M059J (cell line): ENCODE measurements at places on chromosomes 7 and 10.

DNA sequence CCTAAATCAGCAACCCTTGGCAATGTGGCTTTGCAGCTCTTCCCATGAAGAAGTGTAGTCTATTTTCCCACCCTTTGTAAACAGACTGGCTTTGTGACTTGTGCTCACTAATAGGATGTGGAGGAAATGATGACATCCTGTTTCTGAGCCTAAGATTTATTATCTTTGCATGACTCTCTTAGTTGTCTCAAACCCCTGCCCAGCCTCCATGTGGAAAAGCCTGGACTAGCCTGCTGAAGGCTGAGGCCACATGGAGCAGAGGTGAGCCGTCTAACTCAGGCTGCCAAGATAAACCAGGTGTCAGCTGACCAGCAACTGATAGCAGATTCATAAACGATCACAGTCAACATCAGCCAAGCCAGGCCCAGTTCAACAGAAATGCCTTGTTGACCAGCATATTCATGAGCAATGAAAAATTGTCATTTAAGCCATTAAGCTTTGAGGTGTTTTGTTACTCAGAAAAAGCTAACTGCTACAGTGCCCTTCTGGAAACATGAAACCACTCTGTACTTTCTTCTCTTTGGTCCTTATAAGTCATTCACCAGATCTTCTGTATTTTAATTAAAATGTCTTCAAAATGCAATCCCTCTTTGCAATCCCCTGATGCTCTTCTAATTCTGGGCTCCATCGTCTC lies 586.3 kb upstream of the ANKRD30A start:
- peak; percentile 86 for DNase-seq

DNA sequence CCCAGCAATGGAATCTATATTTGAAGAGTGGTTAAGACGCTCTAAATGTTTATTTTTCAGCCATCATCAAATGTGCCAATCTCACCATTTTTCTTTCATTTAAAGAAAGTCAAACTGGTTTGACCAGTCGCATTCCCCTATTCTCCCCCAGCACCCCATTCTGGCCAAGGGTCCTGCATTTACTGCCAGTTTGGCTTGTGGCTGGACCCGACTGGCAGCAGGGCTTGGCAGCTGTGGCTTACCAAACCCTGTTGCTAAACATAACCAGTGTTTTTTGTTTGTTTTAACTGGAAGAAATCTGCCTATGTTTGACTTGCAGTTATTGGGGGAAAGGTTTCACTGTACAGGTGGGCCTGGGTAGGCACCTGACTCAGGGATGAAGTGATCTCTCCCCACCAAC lies 116.3 kb downstream of the CYP26A1 start:
- DNase-seq = no peak

GRCh38 chr10:1074052-1074747 lies 18.0 kb downstream of the WDR37 start:
- DNase-seq = no peak

DNA sequence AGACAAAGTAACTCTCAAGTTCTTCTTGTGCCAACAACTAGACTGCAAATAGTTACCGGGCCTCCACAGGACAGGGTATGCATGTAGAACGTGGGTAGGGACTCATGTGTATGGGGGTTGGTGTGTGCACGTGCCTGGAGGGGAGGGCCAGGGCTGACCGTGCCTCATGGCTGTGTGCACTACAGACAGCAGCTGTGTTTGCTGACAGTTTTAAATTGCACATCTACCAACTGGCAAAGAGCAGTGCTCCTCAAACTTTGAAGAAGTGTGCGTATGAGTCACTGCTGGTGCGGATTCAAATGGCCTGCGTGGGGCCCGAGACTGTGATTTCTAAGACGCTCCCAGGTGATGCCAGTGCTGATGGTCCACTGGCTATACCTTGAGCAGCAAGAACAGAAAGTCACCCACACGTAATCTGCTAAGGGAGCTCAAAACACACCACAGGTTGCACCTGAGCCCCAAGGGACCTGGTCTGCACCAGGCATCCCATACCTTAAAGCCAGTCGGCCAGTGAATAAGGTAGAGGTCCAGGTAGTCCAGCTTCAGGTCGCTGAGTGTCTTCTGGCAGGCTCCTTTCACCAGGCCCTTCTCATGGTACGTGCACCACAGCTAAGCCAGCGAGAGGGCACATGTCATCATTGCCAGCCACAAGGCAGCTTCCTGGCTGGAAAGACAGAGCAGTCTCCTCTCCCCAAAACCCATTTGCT lies 8.5 kb downstream of the AKR1B1 start:
- no peak for DNase-seq

- DNase-seq = no peak
Measured at GRCh38 chr7:89927762-89928161, 226.5 kb upstream of the STEAP1 start.

DNA sequence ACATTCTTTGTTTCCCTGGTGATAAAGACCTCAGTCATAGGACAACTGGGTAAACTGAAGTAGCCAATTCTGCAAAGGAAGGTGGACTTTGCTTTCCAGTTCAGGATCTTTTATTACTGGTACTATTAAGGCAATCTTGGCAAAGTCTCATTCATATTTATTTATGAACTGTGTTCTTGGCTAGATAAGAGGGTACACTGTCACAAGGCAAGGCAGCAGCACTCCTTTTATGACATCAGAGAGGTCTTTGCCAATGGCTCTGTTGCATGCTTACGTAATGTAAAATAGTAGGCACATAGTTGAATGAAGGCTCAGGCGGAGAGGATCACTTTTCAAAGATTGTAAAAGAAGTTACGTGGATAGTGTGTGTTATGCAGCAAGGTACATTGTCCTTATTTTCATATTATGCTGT lies 63.7 kb upstream of the PDK4 start:
- DNase-seq = no peak

DNA sequence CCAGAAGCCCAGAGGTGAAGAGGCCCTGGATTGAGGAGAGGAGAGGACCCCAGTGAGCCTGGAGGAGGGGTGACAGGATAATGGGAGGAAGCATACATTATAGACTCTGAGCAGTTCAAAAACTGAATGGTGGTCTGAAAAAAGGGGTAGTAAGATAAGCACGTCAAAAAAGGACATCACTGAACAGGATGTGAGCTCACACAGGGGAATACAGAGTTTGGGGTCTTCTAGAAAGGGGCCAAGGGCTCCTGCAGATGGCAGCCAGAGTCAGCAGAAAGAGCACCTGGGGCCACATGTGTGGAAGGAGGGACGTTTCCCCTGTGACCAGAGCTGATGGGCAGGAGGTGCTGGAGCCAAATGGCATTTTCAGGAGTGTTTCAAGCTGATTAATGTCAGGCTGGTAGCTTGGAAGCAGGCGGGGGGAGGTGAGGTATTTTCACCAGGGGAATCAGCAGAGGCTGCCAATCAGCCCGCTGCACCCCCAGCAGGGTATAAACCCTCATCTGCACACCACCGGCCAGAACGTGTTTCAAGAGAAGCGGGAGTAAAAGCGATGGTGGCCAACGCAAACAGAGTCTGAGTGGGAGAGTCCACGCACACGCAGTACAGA lies 85.8 kb downstream of the TNS3 start:
- DNase-seq = no peak

- no peak for DNase-seq
Measured at GRCh38 chr7:31442626-31443025, 71.3 kb upstream of the ITPRID1 start.

- DNase-seq = no peak
Measured at GRCh38 chr10:31758495-31758894, 170.1 kb downstream of the ARHGAP12 start.

- peak; percentile 13 for DNase-seq
Measured at GRCh38 chr7:35565927-35566326, 129.0 kb downstream of the HERPUD2 start.

- DNase-seq = no peak
Measured at GRCh38 chr7:135901585-135902540, 75.3 kb downstream of the MTPN start.

DNA sequence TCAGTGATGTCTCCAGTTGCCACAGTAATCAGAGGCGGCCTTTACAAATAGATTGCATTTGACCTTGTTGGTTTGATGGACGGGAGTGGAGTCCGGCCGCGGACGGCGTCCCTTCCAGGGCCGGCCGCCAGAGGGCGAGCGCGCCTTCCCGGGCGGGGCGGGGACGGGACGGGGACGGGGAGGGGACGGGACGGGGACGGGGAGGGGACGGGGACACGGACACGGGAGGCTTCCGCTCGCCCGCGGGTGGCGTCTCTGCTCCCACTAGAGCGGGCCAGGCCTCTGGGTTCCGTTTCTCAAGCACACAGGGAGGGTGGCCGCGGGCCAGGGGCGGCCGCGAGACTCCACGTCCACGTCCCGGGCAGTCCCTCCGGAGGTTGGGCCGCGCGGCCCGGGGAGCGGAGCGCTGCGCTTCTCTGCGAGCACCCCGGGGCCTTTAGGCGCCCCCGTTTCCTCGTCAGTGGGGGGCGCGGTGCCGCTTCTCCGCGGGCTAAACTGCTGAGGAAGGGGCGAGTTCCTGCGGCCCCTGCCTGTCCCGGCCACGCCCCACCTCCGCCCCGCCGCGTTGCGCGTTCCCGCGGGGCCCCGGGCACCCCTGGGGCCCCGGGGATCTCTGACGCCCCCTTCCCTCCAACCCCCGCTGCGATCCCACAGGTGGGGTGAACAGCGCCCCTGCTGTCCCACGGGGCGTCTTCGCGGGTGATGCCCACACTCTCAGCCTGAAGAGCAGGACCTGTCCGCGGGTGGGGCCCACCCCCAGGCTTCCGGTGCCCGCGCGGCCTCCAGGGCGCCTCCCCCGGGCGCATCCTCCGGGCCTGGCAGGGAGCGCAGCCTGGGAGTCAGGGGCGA lies 84.2 kb upstream of the MKI67 start:
- DNase-seq = peak; percentile 22

DNA sequence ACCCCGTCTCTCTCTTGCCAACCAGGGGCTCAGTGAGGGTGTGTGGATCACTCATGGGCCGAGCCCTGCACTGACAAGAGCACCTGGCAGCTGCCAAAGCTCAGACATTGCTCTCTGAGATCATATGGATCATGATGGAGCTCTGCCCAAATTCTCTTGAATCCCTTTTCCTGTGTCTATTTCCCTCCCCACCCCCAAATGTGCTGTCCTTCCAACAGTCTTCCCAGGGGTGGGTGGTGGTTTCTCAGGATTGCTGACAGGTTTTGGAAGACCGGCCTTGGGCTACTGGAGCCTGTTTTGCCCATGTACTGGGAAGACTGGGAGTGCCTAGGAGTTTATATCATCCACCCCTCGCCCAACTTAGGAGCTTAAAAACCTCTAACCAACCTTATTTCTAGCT lies 10.5 kb downstream of the ARHGAP22 start:
- DNase-seq = no peak

DNA sequence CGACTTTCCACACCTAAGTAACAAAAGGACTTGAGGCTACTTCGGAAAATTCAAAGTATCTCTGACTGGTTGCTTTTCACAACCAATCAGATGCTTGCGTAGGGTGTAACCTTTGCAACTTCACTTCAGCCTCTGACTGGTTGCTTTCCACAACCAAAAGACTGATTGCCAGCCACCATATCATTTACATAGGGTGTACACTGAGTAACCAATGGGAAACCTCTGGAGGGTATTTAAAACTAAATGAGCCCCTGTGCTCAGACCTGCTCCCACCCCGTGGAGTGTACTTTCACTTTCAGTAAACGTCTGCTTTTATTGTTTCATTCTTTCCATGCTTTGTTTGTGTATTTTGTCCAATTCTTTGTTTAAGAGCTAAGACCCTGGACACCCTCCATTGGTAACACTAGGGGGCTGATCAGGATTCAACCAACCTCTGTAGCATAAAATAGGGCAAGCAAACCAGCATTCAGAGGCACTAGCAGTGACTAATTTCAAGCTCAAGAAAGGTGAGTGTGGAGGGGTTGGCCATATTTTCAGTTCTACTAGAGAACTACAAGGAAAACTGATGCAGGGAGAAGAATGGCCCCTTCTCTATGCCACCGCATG lies 390.8 kb downstream of the POM121L12 start:
- peak; percentile 0 for DNase-seq

GRCh38 chr7:44347546-44348114 lies 22.2 kb upstream of the CAMK2B start:
- no peak for DNase-seq

GRCh38 chr7:155878674-155879073 lies 66.4 kb upstream of the SHH start:
- DNase-seq = no peak

GRCh38 chr7:24283554-24283896 lies 465 bp upstream of the NPY start:
- no peak for DNase-seq

GRCh38 chr10:24444337-24444736 lies 235.4 kb downstream of the KIAA1217 start:
- DNase-seq = peak; percentile 87

GRCh38 chr10:30862486-30862885 lies 169.2 kb downstream of the ZNF438 start:
- peak; percentile 62 for DNase-seq

DNA sequence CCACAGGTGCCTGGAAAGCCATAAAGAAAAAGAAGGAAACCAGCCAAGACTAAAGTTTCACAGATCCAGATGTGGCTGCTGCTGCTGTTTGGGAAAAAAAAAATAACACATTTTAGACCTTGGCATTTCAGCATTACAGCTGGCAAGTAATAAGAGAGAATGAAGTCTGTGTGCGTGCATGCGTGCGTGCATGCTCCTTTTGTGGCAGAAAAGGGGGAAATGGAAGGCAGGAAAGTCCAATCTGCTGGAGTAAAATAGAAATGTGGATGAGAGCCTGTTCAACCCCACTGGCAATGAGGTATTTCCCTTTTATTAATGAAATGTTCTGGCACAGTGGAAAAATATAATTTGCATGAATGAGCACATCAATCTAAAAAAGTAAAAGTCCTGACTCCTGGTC lies 137.0 kb upstream of the SEMA3A start:
- peak; percentile 22 for DNase-seq

- peak; percentile 28 for DNase-seq
Measured at GRCh38 chr10:112650588-112651030, 203.6 kb downstream of the VTI1A start.

- DNase-seq = no peak
Measured at GRCh38 chr7:73716318-73716890, 3.1 kb downstream of the STX1A start.

DNA sequence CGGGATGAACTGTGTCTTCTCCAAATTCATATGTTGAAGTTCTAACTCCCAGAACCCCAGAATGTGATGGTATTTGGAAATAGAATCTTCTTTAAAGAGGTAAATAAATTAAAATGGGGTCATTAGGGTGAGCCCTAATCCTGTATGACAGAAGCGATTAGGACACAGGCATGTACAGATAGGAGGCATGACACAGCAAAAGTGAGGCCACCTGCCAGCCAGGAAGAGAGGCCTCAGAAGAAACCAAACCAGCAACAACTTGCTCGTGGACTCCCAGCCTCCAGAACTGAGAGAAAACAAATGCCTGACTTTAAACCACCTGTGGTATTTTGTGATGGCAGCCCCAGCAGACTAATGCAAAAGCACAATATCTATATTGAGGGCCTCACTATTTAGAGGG lies 214.3 kb downstream of the NEBL start:
- no peak for DNase-seq

GRCh38 chr10:101113890-101114403 lies 17.2 kb upstream of the TLX1 start:
- DNase-seq = no peak

- no peak for DNase-seq
Measured at GRCh38 chr7:156460858-156461627, 179.5 kb upstream of the RNF32 start.

DNA sequence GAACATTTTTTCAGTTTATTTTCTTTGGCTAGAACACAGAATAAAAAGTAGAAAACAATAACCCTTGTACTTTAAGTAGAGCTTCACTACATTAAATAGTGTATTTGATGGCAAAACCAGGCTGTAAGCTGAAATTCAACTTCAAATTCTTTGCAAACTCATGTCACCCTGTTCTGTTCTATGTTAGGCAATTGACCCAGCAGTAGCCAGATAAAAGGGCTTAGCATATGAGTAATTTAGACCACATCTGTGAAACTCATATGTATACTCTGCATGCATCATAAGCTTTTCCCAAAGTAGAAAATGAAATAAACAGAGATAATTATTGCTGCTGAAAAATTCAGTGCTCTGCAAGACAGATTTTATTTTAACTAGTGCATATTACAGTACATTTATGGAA lies 150.2 kb downstream of the GNAI1 start:
- peak; percentile 62 for DNase-seq
